Nucleus accumbens (tissue), 56 donors: ENCODE measurements at places on chromosomes 7 and 10.

- no peak for DNase-seq
These were observed 12.2 kb upstream of the LGI1 start for GRCh38 chr10:93745408-93746065.

GRCh38 chr7:3956949-3957348 is 655.9 kb downstream of the SDK1 start:
- no peak for DNase-seq

GRCh38 chr10:131056091-131056579 is 255.4 kb downstream of the TCERG1L start:
- DNase-seq = no peak

DNA sequence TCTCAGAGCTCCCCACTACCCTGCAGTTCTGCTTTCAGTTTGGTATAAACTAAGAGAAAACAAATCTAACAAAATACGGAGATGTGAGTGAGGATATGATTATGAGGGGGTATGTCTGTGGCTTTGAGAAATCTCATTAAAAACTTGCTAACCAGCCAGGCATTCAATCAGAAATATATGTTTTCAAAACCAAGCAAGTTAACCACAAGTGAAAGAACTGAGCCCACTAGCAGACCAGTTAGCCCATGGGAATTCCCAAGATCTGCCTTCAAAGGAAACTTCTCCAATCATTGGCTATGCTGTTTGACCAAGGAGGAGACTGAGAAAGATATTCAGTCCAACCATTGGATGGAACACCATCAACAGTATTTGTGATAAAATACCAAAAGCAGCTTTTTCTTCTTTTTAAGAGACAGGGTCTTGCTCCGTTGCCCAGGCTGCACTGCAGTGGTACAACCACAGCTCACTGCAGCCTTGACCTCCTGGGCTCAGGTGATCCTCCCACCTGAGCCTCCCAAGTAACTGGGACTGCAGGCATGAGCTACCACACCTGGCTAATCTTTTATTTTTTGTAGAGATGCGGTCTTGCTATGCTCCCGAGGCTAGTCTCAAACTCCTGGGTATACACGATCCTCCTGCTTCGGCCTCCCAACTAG is 41.2 kb downstream of the FGFR2 start:
- DNase-seq = no peak

DNA sequence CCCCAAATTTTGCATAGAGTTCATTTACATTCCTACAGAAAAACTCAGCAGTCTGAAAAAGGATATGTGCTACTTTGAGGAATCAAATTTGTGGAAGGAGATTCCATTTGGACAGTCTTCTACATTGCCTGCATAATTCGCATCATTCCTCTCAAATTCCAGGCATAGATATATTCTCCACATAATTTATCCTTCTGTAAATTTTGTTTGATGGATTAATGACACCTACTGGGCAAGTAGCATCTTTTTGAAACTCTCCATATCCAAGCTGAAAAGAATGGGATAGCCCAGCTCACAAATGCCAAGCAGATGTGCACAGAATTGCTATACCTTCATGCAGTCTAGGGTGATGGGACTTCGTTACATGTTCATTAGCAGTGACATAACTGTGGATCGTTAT is 515.3 kb downstream of the AUTS2 start:
- DNase-seq = no peak

- DNase-seq = no peak
These were observed 336.8 kb upstream of the IGFBP3 start for GRCh38 chr7:46257761-46258448.

DNA sequence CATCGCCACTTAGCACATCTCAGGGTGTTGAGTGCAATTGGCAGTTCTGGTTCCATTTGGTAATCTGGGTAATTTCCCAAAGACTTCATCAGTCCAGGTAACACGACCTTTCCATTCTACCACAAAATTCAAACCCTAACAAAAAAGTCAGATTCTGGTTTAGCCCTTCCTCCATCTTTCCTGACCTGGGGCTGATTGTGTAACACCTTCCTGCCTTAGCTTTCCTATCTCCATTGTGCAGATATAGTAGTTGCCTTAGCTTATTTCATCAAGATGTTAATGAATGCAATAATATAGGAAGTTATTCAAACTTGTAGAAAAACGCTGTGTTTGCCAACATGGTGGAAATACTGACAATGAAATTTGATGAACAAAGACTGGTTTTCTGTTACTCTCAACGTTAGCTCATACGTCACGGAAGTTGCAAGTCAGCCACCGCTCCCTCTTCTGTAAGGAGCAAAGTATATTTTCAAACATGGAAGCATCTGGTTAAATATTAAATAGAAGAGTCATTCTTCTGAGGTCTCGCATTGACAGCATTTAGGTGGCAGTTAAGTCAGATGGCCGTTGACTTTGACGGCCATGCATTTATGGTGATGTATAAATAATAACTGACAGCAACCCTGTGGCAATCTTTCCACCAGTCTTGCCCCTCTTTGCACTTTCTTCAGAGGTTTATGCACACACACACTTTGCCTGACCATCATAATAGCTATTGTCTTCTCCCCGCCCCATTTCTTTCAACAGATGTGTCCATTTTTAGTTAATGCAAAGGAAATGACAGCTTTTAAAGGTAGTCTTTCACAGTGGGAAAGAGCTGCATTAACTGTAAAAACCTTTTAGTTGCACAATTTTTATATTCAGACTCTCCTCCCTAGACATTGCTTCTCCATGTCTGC is 205.1 kb upstream of the BMPER start:
- no peak for DNase-seq

DNA sequence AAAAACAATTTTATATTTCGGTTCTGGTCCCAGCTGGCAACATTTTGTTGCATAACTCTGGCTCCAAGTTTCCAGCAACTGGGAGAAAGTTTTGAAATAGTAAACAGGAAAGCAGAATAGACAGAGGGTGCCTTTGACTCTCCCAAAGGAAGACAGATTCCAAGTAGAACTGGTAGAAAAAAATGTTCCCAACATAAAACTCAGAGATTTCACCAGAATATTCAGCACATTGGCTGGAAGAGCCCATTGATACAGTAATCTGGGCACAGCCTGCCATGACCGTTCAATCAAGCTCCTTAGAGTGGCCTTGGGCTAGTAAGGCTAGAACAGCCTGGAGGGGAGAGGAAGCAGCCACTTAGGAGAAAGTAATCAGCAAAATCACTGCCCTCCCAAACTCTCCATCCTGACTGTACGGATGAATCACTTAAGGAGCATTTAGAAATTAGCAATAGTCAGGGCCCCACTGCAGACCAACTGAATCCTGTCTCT is 120.4 kb downstream of the CUBN start:
- DNase-seq = no peak

DNA sequence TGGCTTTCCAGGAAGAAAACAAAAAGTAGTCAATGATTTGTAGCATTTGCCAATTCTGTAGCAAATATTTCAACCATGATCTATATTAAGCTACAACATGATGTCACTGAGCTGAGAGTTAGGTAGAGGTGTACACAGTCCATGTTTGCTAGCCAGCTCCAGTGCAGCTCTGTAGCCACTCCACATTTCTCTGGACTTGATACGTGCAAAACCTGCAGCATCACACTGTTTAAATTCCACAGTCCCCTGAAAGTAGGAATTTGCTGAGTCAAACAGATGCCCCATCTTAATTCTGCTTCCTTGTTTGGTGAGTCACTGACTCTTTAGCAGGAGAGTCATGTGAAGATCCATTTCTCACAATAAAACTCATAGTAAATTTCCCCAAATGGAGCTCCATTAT is 89.8 kb upstream of the LRRTM3 start:
- DNase-seq = no peak

GRCh38 chr10:116055252-116055916 is 217.6 kb downstream of the GFRA1 start:
- DNase-seq = no peak

- no peak for DNase-seq
These were observed 17.6 kb downstream of the GLI3 start for GRCh38 chr7:42219447-42219846.

DNA sequence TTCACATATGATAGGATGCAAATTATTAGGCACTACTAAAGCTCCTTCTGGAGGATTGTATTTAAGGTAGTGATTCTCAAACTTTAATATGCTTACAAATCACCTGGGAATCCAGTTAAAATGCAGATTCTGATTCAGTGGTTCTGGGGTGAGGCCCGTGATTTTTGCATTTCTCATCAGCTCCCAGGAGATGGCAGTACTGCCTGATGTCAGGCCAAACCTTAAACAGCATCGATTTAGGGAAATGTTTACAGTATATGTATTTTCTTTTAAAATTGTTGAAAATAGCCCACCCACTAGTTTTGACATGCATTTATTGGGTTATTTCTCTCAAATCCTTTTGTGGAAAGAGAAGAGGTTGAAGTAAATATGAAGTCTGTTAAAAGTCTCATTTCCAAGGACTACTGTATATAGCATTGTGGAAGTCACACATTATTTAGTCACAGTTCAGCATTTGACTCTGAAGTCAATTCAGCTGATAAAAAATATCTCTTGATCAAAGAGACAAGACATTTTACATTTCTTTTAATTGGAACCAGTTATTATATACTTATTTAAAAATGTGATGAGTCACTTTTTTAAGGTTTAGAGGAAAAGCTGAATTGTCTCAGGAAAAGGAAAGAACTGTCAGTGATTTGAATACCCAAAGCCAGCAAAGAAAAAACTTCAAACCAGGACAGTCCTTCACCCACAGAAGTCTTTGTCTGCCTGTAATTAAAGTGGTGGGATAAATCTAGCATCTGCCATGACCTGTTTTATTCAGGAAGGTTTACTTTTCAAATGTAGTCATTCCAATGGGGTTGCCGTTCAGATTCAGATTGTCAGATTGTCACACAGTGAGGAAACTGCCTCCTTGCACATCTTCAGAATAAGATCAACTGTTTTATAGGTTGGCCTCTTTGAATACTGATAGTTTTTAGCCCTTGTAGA is 21.1 kb upstream of the HBP1 start:
- DNase-seq = no peak

DNA sequence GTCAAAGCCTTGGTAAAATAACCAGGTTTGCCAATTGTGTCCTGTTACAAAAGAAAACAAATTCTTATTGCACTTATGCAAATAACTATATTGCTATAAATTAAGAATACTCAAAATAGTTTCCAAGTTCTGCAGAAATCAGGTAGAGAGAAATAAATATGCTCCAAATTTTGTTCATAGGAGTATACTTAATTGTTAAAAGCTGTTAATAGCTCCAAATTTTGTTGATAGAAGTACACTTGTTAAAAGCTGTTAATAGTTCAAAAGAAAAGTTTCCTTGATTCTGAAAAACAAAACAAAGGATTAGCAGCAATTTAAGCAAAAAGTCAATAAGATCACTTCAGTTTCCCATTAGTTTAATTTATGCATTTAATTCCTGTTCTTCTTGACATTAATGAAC is 46.4 kb upstream of the ZNF138 start:
- DNase-seq = no peak

DNA sequence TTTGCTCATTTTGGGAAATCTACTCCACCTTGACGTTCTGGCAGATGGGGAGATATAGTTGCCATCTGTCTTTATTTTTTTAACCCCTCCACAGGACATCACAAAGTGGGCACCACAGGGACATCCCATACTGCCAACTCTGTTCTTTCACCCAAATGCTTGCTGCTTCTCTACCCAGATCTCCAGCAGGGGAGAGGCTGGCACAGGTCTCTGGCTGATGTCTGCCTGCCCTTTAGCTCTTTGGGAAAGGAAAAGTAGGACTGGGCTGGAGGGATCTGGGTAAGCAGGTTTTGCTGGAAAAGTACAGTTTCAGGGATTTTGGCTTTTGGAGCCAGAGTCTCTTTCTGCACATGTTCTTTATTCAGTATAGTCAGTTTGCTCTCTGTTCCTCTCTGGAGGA is 156.7 kb downstream of the ANLN start:
- DNase-seq = no peak

DNA sequence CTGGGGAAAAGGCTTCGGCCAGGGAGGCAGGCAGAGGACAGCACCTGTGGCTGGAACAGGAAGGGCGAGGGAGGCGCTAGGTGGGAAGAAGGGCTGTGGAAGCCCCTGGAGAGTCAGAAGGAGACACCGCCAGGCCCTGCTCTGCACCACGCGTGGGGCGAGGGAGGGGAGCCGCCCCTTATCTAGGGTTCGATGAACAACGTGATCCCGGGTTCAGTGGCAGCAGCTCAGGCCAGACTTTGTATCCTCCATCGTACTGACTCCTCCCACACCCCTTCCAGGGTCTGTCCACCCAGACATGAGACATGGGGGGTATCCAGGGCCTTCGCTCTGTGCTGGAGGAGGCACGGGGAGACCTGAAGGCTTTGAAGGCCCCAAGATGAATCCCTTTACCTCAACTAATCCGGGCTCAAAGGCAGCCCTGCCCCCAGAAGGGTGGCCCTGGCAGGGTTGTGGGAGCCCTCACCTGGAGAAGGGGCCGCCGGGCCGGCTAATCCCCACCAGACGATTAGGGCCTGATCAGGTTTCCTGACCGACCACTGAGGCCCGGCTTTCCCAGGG is 110.8 kb downstream of the PDGFA start:
- no peak for DNase-seq

- DNase-seq = no peak
These were observed 75.8 kb downstream of the C1GALT1 start for GRCh38 chr7:7257899-7258692.

DNA sequence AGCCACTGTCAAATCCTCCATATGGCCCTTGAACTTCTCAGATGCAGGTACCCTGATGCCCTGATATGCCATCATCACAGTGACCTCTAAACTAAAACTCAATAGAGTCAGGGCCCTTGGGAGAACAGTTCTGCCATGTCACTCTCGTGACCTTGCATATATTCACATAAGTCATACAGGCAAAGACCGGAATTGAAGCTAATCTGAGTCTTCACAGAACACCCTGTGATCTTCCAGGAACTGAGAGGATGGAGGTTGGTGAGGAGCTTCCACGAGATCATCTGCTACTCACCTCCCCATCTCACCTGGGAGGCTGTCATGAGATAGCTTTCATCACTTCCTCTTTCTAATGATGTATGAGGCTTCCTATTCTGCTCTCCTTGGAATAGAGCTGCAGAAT is 228.7 kb upstream of the CCDC6 start:
- DNase-seq = no peak

- DNase-seq = no peak
These were observed 52.8 kb downstream of the C10orf105 start for GRCh38 chr10:71666639-71667386.

DNA sequence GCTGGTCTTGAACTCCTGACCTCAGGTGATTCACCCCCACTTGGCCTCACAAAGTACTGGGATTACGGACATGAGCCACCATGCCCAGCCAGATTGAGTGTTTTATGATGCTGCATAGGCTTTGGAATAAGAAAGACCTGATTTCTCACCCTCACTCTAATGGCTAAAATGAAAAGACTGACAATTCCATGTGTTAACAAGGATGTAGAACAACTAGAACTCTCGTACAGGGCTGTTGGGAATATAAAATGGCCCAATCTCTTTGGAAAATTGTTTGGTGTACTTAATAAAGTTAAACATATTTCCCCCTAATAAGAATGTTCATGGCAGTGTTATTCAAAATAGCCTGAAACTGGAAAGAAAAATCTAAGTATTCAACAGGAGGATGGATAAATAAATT is 43.2 kb upstream of the VCL start:
- DNase-seq = no peak
